Right renal cortex interstitium (tissue), 3 donors: ENCODE measurements at places on chromosomes 3 and 15. TPM values are rescaled to one million over a fixed set of nuclear protein-coding genes. Genes with fewer than 3 reads are reported as not detected.

The SLC9C1 gene
- 0.80 TPM for polyA plus RNA-seq

The SGO1 gene
- 9.8 TPM for polyA plus RNA-seq

The FSD2 gene
- polyA plus RNA-seq = 0.10 TPM

The TERC gene
- not detected for polyA plus RNA-seq

The KCNAB1 gene
- polyA plus RNA-seq = 3.7 TPM

The TNFSF10 gene
- 70.4 TPM for polyA plus RNA-seq

The RETNLB gene
- not detected for polyA plus RNA-seq

The ZIC4 gene
- not detected for polyA plus RNA-seq

The CLDN1 gene
- 83.6 TPM for polyA plus RNA-seq
